ENCODE measurements at places on chromosomes 7 and 10.

GRCh38 chr7:158313931-158314330, 273.7 kb downstream of the PTPRN2 start:
- DNase-seq: no peak

DNA sequence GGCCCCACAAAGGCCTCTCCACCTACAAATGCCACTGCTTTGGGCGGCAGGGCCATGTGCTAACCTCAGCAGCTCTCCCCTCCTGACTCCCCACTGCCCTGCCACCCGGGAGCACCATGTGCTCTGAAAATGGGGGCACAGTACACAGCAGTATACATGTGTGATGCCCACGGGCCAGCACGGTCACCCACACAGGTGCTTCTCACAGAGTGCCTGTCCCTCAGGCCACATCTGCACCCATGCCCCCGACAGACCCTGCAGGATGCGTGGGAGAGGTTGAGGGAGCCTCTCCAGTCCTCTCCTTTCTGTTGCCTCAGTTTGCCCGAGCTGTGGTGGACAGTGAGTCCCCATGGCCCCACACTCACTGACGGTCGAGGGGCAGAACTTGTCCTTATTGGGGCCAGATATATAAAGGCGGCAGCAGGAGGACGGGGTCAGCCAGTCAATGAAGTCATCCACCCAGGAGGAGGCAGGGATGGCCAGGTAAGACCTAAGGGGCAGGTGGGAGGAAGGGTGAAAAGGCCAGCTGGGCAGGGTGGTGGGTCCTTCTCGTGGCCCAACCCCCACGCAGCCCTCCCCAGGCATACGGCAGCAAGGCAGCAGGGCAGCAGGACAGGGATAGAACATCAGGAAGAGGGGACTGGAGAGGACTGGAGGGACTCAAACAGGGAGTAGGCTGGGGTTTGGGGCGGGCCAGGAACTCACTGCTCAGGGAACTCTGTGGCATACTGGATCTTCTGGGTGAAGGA, 19.6 kb downstream of the NPC1L1 start:
- no peak for DNase-seq

GRCh38 chr10:24849501-24850299, 102.7 kb downstream of the PRTFDC1 start:
- no peak for DNase-seq

- peak; percentile 74 for DNase-seq
Measured at GRCh38 chr10:121753726-121754476, 155.7 kb upstream of the FGFR2 start.

DNA sequence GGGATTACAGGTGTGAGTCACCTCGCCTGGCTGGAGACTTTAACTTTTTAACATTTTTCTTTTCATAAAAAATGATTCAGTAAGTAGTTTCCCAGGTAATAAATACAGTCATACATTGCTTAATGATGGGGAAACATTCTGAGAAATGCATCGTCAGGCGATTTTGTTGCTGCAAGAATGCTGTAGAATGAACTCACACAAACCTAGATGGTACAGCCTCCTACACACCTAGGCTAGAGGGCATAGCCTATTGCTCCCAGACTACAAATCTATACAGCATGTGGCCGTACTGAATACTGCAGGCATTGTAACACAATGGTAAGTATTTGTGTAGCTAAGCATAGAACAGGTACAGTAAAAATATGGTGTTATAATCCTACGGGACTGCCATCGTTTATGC, 108.5 kb upstream of the SFMBT2 start:
- DNase-seq: no peak

- no peak for DNase-seq
Measured at GRCh38 chr10:87829986-87830729, 12.1 kb upstream of the ATAD1 start.

- DNase-seq: no peak
Measured at GRCh38 chr10:19947656-19948055, 131.4 kb downstream of the PLXDC2 start.

Measured in suppressor macrophage treated with lipopolysaccharide for 4 hours (primary cell).